HT1080 (cell line): ENCODE measurements at places on chromosomes 1 and 21.

DNA sequence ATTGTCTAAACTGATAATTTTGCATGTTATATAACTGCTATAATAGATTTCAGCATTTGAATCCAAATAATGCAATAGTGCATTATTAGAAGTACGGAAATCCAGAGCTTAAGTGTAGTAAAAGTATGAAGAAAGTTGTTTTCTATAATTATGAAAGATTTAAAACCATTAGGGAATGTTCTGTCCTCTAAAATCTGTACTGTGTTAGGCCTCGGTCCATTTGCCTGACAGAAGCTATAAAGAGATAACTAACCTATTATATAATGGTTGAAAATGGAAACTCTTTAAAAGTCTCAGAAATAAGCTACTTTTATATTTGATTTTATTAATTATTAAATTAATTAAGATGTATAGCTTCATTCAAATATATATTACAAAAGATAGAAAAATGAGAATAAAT lies 16.2 kb upstream of the RGS2 start:
- DNase-seq, result no peak

DNA sequence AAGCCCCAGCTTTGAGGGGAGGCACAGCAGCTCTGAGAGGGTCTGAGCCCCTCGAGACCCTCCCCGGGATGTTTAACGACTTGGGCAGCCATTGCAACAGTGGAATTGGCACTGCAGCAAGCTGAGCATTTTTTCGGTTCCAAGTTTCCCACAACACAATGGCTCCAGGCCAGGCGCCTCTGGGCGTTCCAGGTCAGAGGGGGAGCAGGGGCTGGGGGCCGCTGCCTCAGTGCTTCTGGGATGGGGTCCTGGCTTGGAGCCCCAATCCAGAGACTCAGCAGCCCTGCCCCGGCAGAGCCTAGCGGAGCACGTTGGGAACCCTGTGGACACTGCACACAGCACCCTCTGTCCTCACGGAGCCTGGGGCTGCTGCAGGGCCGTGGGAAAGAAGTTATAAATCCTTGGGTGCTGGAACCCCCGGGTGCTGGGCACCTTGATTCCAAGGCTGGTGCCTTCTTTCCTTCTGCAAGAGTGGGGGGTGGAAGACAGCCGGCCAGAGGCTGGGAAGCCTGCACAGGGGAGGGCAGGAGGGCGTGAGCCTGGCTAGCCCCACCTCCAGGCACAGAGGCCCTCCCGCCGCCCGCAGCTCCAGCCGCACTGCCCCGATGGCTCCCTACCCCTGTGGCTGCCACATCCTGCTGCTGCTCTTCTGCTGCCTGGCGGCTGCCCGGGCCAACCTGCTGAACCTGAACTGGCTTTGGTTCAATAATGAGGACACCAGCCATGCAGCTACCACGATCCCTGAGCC lies 50.1 kb downstream of the COL18A1 start:
- DNase-seq, result no peak

DNA sequence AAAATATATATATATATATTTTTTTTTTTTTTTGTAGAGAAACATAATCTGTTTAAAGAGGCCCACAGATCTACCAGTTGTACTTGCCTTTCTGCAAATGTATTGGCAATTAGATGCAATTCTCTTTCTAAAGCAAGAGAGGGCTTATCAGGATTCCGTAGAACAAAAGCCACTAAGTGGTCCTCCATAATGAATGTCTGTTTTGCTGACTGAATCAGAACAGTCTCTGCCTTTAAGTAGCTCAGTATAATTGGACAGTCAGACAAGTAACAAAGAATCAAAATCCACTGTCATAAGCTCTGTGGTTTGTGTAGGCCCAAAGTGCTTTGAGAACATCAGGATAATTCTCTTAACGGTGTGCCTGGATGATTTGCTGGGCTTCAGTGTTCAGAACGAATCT lies 17.3 kb downstream of the SARS1 start:
- DNase-seq, result no peak

DNA sequence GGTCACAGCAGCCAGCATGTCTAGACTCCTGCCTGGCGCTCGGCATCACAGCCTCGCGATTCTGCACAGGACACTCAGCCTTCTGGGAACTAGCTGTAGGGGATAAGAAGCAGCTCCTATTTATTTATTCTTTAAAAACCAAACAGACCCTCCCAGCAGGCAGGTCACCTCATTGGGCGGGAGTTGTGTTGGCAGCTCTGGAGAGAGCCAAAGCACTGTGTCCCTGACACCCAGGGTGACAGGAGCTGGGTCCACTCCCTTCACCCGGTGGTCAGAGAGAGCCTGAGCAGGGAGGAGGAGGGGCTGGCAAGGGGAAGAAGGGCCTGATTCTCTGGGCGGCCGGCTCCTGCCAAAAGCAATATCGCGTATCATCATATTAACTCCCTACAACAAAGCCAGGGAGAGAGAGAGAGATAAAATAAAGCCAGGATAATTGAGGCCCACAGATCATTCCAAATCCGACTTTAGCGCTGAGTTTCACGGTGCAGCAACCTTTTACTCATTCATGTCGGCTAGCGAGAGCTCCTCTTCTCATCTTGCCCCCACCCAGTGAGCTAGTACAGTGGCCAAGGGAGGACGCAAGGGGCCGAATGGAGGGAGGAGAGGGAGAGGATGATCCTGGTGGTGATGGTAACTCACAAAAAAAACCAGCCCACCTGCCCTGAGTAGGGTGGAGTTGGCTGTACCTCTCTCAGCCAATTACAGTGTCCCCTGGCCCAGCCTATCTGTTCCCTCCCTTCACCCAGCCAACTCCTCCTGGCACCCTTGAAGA lies 79.8 kb upstream of the IFFO2 start:
- no peak for DNase-seq

GRCh38 chr1:114235960-114236359 lies 82.3 kb upstream of the SYT6 start:
- DNase-seq, result no peak

- DNase-seq, result no peak
Observed at GRCh38 chr1:164602101-164602422, 43.1 kb downstream of the PBX1 start.

- DNase-seq, result peak; percentile 25
Observed at GRCh38 chr1:179709841-179710329, 33.2 kb upstream of the FAM163A start.

DNA sequence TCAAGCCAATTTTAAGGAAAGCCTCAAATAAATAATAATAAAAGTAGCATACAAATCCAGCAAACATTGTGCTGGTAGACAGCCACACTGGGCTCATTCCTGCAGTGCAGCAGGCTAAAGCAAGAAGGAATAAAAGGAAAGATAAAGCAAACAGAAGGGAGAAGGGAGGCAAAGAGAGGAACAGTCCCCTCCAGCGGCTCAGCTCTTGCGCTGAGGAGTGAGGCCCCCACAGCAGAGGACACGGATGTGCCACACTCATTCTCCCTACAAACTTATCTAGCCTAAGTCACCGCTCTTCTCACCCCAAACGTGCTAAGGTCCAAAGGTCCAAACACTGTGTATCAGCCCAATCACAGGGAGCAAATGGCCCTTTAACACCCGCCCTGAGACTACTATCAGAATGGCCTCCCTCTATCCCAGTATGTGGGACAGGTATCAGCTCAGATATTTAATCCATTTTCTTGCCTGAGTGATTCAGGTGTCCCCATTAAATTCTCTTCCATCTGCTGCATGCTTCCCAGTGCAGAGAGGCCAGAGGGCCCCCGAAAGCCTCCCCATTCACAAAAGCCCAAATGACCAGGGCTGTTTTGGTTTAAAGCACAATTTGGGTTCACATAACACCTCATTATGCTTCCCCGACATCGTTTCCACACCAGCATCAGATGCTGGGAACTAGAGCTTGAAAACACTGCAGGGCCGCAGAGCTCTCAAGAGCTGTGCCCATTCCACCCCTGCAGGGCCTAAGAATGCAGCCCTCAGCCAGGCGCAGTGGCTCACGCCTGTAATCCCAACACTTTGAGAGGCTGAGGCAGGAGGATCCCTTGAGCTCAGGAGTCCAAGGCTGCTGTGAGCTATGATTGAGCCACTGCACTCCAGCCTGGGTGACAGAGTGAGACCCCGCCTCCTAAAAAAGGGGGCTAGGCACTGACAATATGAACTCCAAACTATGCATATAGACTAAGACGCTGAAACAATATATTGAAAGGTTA lies 17.8 kb downstream of the CAPZB start:
- DNase-seq, result no peak

GRCh38 chr1:151806170-151806569 lies 951 bp upstream of the LINGO4 start:
- DNase-seq, result no peak

GRCh38 chr1:230230948-230231773 lies 164.1 kb downstream of the GALNT2 start:
- no peak for DNase-seq

GRCh38 chr1:44161546-44161945 lies 20.1 kb upstream of the KLF18 start:
- DNase-seq, result no peak

- no peak for DNase-seq
Observed at GRCh38 chr1:103942029-103942428, 192.3 kb downstream of the AMY1C start.

GRCh38 chr21:31180256-31181081 lies 142.2 kb upstream of the KRTAP19-8 start:
- DNase-seq, result peak; percentile 31

- no peak for DNase-seq
Observed at GRCh38 chr1:113451710-113452109, 61.4 kb downstream of the MAGI3 start.

- peak; percentile 49 for DNase-seq
Observed at GRCh38 chr1:210448297-210448892, 119.7 kb downstream of the HHAT start.

DNA sequence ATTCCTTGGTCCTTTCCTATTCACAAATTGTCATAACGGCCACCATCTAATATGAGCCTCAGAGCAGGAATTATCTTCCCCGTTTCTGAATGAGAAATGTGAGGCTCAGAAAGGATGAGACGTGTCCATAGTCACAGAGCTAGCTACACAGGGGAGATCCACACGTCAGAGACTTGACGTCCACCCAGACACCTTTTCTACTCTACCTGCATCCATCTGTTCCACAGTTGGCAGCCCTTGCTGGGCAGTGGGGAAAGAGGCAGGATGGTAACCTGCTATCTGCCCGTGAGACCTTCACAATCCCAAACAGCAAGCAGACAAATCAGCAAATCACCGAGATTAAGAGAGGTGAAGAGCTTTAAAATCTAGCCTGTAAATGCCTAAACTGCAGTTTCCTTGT lies 8.4 kb downstream of the RIMS3 start:
- DNase-seq, result no peak
